Fibroblast of skin of left quadriceps (primary cell): ENCODE measurements at places on chromosomes 2 and 18.

DNA sequence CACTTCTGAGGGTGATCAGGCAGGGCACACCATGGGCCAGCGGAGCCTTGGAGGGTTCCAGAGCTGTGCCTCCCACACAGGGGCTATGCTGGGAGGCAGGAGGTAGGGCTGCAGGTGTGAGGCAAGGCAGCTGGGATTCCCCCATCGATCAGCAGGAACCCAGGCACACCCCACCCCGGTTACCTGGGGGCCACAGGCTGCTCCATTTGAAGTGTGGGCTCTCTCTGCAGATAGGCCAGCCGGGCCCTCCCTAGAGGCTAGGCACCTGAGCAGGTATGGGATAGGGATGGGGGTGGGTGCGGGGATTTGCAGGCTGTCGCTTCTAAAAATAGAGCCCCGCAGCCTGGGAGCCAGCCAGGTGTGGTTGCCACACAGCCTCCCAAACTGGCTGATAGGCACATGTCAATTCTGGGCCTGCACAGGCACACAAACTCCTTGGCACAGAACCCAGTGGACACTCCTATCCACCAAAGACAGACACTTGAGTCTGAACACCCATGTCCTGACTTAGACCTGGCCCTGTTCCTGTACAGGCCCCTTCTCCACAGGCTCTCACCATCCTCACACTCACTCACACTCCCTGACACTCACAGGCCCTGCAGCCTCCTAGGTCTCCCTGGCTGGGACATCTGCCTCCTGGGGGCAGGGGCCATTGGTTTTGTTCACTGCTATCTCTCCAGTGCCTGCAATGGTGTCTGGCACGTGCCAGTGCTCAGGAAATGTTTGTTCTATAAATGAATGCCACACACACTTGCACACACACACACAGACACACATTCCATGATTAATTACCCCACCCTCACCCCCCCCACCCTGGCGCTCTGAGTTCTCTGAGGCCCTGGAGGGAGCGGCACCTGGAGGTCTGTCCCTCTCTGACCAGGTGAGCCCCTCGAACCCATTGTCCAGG is 73.4 kb downstream of the ZFP36L2 start:
- no peak for DNase-seq

- DNase-seq = no peak
Observed at GRCh38 chr18:24086082-24086481, 52.8 kb upstream of the CABYR start.

DNA sequence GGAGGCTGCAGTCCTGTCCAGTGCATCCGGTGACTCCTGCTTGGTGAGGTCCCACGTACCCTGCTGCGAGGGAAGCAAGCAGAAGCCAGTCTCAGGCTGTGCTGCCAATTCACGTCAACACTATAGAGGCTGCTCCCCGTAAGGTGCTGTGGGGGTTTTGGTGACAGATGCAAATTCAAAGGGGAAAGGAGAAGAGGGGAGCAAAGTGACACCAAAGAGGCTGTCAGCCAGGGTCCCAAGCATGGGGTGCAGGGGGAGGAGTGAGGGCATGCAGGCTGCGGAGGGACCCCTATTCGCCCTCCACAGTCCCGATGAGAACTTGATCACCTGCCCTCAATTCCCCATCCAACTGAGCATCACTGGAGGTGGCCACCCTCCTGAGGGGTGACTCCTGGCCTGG is 179.4 kb upstream of the HS6ST1 start:
- no peak for DNase-seq

GRCh38 chr2:223076573-223076972 is 24.6 kb downstream of the KCNE4 start:
- peak; percentile 68 for DNase-seq

DNA sequence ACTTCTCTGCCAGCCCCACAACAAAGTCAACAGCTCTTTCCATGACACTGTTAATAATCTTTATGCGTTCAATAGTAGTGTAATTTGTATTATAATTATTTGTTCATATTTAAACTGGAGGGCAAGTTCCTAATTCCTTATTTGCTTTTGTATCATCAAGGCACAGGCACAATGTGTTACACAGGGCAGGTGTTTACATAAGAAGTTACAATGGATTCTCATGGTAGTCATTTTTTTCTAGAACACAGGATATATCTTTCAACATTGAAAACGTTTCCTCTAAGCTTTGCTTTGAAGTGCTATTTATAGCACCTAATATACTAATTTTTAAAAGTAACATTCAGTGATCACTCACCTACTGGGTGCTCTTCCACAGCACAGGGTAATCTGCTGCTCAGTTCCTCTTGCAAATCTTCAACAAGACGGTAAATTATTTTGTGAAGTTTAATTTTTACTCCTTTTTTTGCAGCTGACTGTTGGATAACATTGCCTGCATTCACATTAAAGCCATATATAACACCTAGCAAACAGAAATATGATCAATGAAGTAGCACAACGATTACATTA is 7.3 kb downstream of the RPS27A start:
- no peak for DNase-seq

DNA sequence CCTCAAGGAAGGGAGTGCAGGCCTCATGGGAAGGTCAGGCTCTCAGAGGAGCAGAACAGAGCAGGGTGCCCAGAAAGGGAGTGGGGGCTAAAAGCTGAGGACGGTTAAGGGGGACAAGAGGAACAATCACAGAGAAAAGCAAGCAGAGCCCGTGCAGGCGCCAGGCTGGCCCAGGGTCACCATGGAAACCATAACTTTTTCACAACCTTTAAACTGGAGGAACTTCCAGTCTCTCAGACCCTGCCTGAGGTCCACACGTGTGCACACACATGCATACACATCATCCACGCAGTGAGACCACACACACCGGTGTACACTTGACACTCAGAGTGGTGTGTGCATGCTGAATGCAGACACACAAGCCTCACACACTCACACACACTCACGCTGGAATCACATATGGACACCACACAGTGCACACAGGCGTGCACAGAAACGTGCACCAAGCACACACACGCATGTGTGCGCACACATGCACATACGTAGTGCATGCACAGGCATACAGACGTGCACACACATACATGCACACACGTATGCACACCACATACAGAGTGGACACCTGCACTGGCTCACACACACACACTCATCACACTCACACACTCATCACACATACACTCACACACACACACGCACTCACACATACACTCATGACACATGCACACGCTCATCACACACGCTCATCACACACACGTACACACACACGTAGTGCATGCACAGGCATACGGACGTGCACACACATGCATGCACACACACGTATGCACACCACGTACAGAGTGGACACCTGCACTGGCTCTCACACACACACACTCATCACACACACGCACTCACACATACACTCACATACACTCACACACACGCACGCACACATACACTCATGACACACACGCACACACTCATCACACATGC is 37.2 kb upstream of the SNED1 start:
- no peak for DNase-seq

GRCh38 chr18:31942999-31943877 is at the start of gene TRAPPC8:
TRAPPC8 (minus strand) TSS chr18:31943128; CDS start chr18:31942764, 364 bp downstream.
- peak; percentile 95 for DNase-seq

DNA sequence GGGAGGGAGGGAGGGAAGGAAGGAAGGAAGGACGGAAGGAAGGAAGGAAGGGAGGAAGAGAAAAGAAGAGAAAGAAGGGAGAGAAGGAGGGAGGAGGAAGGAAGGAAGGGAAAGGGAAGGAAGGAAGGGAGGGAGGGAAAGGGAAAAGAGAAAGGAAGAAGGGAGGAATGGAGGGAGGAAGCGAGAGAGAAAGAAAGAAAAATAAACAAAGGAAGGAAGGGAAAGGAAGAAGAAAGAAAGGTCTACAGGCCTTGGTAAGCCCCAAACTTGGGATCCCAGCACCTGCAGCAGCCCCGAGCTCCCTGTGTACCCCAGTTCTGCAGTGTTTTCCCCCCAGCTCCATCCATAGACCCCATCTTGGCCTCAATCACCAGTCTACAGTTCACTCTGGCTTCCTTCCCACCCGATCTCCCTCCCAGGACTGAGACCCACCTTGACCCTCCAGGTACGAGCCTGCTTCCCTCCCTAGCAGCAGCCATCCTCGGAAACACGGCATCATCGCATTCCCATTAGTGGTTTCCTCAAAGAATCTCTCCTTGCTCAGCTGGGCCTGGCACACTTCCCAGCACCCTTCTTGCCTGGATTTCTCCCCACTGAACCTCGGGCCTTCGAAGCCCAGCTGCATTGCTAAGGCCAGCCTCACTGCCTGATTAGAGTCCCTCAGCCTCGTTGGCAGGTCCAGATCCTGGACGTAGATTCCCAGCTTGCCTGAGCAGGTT is 46.1 kb upstream of the SH3BP4 start:
- peak; percentile 17 for DNase-seq

DNA sequence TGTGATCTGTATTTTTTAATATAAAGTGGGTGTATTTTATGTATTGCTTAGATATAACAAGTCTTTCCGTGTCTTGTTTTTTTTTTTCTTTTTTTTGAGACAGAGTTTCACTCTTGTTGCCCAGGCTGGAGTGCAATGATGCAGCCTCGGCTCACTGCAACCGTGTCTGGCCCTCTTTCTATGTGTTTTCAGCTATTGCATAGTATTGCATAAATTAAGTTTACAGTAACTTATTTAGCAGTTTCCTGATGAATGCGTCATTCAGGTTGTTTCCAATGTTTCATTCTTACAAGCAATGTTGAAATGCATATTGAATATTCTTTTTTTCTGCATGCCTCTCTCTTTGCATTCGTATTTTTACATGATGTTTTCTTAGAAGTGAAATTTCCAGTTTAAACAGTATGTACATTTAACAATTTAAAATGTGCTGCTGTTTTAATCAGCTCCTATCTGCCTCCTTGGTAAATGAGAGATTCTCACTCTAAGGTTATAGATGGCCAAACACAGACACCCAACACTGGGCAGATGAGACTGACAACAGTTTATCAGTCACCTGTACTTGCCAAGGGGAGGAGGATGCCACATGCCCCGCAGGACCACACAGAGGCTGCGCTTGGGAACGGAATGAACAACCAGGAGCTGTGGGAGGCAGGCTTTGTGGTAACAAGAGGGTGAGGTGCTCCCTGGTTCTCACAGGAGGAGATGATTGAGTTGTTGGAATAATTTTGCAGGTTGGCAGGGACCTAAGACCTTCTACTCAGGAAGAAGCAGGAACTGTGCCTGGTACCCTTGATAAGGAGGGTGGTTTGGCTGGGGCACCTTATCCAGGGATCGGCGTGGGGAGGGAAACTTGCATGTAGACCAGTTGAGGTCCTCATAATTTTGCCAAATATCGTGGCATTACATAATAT is 7.5 kb downstream of the SLC9A4 start:
- DNase-seq = no peak

- peak; percentile 97 for DNase-seq
Observed at GRCh38 chr2:105455488-105456003, 56.7 kb upstream of the FHL2 start.

DNA sequence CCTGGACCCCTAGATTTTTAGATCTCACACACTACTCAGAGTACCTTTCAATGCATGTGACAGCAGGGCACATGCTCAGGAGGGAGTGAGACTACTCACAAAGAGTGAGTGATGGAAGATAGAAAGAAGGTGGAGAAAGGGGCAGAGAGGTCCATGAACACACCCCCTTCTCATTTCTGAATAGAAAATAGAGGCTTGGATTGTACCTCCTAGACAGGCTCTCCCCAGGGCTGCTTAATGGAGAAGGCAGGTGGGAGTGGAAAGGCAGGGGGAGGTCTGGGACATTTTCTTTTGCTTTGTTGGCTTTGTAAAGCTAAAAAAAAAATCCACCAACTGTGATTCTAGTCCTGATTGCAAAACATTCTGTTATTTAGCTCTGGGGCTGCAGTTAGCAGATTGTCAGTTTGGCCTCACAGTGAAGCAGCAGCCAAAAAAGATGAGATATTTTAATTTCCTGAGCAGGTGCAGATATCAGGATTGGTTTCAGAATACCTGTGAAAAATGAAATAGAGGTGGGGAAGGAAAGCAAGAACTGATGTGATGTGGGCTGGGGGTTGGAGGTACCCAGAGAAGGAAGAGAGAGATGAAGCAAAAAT is 119.3 kb upstream of the GYPC start:
- DNase-seq = no peak

DNA sequence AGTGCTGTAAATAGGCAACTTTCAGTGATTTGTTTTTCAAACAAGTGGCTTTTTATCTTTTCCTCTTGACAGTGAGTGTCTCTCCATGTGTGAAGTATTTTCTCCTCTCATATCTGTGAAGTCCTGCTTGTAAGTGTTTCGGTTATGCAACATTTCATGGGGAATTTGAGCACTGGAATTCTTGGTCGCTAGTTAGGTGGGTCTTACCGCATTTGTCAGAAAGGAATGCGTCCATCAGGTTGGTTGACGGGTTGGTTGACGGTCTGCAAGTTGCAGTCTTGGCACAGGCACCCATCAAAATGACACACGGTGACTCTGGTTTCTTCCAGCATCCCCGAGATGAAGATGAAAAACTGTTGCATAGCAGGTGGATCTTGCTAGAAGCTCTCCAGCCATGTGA is 109.8 kb downstream of the AGAP1 start:
- no peak for DNase-seq

DNA sequence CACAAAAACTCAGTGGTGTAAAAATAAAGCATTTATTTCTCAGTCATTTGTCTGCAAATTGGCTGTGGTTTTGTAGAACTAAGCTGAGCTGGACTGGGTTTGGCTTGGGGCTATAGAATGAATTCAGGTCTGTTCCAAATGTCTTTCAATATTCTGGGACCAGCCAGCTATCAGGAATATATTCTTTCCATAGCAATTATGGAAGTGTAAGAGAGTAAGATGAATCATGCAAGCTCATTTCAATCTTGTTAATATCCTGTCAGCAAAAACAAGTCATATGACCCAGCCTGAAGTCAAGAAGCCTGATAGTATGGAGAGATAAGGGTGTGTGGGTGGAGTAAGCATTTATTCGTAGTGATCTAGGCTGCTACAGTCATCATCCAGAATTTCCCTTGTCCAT is 481.0 kb upstream of the CDH2 start:
- DNase-seq = no peak

GRCh38 chr2:187995556-187995955 is 296.1 kb upstream of the GULP1 start:
- no peak for DNase-seq

DNA sequence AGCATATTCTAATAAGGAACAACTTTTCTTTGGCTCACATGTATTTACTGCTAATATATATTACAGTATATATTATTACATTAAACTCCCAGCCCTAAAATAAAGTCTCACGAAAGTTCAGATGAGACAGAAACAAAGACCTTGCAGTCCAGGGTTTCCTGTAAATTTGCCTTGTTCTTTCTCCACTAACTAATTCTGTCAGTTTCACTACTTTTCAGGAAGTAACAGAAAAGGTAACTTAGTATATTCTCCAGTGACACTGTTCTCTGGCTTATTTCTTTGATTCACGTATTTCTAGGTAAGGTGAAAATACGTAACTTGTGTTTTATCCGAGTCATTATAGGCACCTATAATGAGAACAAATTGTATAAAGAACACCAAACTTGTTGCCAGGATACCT is 35.2 kb downstream of the HDLBP start:
- no peak for DNase-seq

DNA sequence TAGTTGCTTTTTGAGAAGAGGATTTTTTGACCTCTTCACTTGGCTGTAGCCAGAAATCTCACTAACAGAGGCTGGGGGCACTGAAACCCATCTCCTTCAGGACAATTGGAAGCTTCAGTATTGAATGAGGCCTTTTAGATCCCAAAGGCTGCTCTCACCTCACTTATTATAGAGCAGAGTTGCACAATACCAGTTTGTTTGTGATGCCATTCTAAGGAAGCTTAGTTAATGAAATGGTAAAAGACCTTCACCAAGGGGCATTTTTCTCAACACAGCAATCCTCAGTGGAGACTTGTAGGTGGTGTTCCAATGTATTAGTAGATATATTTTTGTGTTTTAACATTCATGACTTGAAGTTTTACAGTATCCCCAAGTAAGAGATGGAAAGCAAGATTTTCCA is 71.0 kb upstream of the RFX8 start:
- no peak for DNase-seq
